ENCODE measurements at places on chromosomes 7 and 10. TPM values are rescaled to one million over a fixed set of nuclear protein-coding genes. Genes with fewer than 3 reads are reported as not detected.

DNA sequence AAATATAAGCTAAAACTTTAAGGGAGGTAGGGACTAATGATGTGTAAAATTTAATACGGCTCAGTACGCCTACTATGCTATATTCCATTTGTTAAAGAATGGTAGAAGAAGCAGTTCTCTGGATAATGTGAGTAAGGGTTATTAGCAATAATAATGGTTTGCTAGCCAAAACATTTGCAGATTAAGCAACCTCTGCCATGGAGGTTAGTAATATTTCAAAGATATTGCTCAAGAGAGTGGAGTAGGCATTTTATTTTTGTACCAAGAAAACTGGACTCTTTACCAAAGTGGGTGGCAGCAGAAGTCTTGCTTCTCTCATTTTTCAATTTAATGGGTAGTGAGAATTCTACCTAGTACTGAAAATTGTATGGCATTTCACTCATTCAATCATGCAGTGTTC lies 158.9 kb upstream of the TMEM106B start:
- no peak for DNase-seq

DNA sequence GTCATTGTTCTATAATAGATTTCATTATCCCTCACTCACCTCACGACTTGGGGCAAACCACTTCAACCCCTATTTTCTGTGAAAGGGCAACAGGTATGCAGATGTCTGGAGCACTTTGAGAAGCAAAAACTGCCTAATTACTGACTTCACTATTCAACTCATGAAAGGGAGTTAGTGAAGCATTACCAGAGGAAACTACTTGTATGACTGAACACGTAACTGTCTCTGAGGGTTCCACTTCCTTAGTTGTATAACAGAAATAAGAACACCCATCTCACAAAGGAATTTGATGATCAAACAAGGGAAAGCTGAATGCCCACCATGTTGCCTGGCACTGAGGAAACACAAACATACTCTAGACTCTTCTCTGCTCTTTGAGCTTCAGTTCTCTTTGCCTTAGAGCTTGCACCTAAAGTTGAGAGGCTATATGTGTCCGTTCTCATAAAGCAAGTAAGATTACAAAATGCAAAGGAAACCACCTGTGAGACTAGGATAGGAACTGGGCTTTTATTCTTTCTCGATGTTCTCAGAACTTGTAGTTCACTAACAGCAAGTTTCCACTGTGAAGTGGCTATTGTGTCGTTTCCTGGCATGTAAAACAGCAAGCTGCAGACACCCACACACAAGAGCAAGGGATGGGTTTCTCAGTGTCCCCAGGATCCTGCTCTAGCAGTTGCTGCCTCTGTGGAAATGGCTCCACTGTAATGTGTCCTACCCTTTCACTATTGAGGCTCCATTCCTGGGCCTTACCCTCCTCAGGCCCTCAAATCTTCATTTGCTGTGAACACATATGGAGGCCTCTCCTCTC lies 2.6 kb downstream of the TMEM243 start:
- peak; percentile 21 for DNase-seq

DNA sequence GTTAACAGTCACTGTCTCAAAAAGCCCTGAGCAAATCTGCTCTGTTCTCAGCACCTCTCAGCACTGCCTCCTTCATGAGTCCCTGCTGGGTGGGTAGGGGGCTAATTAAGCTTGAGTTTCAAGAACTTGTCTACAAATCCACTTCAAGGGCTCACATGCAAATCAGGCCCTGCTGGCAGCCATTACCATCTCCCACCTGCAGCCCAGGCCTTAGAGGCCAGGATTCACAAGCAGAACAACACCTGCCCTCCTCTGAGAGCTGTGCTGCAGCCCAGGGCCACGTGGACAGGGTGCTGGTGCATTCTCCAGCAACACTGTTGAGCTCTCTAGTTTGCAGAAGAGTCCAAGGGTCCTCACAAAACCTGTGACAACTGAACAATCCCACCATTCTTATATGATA lies 119.2 kb downstream of the DPP6 start:
- DNase-seq = no peak

DNA sequence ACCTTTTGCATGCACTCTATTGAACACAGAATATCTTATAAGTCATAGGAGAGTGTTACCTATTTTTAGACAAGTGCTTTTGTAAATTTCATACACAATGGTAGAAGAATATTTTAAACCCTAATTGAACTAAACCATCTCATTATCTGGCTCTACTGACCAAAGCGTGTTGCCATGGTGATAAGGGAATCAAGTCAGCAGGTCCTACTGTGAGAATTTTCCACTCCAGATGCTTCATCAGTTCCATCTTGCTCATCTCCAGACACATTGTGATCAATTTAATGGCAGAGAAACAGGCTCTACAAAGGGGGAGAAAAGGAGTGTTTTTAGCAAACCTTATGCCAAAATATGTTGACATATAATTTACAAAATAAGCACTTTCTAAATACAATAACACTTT lies 621.9 kb upstream of the GHITM start:
- no peak for DNase-seq

DNA sequence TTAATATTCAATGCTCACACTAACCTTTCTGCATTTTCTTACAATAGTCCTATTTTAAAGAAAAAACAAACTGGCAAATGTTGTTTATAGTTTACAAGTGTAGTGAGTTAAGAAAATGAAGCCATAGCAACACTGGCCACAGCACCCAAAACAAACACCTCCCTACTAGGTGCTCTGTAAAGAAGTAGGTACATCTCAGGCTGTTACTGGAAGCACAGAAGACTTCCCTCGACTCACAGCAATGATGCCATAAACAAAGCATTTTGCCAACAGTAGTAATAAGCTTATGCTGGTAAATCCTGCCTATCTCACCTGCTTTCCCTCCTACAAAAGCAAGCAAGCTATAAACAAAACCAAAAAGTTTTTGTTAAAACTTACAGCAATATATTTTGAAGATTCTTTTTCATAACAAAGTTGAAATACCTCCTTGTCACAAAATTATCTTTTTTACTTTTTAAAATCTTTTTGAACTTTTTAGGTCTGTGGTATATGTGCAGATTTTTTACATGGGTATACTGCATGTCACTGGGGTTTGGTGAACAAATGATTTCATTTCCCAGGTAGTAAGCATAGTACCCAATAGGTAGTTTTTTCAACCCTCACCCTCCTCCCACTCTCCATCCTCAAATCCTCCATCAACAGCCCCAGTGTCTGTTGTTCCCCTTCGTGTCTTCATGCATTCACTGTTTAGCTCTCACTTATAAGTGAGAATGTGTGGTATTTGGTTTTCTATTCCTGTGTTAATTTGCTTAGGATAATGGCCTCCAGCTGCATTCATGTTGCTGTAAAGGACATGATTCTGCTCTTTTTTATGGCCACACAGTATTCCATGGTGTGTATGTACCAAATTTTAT lies 28.4 kb downstream of the COA1 start:
- DNase-seq = no peak

The ARHGEF5 gene
- polyA plus RNA-seq = not detected

The FAM171A1 gene
- polyA plus RNA-seq = 2.4 TPM
